NCI-H510A (cell line): ENCODE measurements at places on chromosomes 12 and 14.

DNA sequence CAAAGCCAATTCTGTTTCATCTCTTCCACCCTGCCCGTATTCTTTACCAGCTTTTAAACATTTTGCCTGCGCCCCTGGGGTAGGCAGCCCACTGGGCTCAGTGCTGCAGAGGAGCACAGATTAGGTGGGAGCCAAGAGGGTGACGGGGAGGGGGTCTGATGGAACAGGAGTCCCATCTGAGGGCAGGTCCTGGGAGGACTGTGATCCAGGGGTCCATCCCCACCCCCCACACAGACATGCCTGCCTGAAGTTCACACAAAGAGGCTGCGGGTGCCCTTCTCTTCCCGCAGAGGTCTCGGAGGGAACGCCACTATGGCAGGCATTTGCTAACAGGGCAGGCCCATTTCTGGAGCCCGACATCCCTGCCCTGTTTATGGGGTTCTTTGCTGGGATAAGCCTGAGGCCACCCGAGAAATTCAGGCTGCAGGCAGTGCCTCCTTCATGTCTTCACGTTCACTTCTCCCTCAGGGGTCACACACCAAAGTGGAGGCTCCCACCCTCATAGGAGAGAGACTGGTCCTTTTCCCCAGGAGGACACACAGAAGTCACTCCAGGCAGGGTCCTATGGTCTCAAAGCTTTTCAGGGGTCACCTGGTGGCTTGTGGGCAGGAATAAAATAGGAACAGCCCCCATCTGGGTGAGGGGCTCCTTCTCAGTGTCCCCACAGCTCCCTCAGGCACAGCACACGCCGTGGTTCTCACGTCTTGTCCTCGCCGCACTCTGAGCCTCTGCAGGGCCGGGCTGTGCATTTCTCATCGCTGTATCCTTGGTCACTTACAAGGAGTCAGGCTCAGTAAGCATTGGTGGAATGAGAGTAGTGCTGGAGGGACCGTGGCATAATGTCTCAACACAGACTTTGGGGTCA, 12.9 kb downstream of the VASH1 start:
- no peak for DNase-seq

DNA sequence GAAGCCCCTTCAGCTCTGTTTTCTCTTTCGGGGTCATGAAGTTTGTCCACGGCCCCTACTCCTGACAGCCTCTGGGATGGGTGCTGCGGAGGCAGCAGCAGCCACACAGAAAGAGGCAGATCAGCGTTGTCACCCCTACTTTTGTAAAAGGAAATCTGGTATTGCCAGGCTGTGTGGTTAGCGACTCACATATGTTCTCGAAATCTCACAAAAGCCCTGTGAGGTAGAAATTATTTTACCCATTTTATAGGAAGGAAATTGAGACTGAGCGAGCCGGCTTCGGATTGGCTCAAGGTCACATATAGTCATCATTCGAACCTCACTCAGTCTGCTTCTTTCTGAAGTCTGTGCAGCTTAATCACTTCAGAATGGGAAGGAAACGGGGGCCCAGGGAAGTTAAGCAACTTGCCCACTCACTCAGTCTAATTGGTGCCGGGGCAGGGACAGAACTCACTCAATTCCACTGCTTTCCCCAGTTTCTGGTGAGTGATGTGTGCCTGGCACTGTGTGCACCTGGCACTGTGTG, 1.1 kb upstream of the CKAP4 start:
- no peak for DNase-seq

GRCh38 chr14:61837336-61838229, 75.4 kb downstream of the SNAPC1 start:
- DNase-seq, result no peak

- DNase-seq, result no peak
Observed at GRCh38 chr12:55838361-55838760, 4.4 kb downstream of the MMP19 start.

- no peak for DNase-seq
Observed at GRCh38 chr12:94769776-94770759, 119.7 kb upstream of the TMCC3 start.

- DNase-seq, result no peak
Observed at GRCh38 chr12:93149229-93149628, 220.1 kb upstream of the EEA1 start.

DNA sequence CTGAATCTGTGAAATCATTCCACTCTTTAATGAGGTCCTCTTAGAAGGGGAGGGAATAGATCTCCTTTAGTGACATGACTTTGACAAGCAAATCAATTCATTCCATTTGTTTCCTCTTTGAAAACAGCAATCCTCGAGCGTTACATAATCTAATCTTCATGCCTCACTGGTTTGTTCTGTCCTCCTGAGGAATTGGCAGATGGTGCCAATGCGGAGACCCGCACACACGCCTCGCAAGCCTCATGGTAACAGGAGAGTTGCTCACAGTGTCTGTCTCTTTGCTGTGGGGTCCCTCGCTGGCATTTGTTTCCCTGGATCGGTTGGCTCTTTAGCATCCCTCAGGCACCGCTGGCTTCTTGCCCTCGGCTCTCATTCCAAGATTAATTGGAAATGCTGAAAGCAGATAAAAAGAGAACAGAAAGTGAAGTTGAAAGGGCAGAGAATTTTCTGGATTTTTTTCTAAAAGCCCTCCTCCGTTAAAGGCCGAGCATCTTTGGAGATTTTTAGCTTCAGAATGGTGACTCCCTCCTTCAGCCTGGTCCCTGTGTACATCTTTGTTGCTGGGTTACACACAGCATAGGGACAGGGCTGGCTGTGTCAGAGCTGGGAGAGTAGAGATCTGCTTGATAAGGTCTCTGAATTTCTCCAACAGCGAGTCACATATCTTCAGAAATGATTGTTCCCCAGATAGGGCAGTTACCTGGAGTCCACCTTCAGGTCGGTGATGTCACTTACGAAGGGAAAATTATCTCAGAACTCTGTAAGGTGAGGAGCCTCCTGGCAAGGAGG, 10.1 kb upstream of the CABP1 start:
- DNase-seq, result no peak

- DNase-seq, result no peak
Observed at GRCh38 chr12:27005495-27005894, 8.7 kb downstream of the TM7SF3 start.

DNA sequence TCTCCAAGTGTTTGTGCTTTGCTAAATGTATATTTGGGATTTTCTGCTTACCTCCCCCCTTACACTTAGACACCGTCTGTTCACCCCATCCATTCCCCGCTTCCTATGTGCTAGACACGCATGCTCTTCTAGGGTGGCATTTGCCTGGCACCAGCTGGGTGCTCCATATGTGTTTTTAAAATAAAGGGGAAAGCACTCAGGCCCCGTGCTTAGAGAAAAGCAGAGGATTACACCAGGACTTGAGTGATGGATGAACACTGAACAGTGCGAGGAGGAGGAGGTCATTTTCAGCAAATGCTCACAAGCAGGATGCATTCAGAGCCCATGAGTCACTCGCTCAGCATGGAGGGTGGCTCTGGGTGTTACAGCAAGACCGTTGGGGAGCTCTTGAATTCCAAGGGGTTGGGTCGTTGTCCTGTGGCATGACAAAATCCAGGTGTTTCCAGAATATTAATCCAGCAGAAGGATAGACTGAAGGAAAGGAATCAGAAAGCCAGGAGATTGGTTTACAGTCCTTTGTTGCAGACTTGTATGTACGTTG, 2.9 kb upstream of the BDKRB1 start:
- DNase-seq, result no peak

DNA sequence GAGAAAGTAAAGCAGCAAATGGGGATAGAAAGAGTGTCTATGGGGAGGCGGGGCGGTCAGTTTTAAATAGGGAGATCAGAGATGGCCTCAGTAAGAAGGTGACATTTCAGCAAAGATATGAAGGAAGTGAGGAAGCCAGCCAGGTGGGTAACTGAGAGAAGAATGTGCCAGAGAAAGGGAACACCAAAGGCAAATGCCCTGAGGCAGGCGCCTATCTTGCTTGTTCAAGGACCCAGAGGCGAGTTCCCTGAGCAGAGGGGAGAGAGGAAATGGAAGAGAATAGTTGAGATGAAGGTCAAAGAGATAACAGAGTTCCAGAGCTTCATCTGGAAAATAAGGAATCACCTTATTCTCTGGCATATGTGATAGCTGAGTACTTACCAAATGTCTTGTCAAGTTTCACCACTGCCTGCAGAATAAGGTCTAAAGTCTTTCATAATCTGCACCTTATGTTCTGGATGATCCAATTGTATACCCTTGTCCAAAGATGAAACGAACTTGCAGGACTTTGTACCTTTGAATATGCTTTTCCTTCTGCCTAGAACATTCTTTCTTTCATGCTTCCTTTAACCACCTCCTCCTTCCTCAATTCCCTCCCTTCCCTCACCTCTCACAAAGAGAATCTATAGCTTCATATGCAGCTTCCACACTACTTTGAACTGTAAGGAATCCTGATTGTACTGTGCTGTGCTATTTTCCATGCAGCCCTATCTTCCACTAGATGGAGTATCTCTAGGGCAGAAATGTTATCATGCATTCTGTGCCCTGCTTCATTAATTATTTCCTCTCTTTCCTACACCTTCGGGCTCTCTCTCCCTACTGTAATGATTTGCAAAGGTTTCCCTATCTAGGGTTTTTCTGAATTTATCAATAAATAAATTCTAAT, 38.5 kb downstream of the GNPTAB start:
- DNase-seq, result no peak

GRCh38 chr14:101876555-101876938, 87.8 kb upstream of the DYNC1H1 start:
- DNase-seq, result no peak

GRCh38 chr12:5505751-5506150, 73.8 kb downstream of the NTF3 start:
- no peak for DNase-seq

DNA sequence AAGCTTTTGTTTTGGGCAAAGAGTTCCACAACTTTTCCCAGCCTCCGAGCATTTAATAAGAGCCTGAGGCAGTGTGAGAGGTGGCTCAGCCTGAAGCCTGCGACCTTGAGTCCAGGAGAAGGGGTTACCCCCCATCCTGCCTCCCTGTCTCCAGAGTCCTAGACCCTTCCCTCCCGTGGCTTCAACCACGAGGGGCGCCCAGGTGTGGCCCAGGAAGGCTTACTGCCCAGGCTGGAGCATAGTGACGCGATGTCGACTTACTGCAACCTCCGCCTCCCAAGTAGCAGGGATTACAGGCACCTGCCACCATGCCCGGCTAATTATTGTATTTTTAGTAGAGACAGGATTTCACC, 641 bp downstream of the LRRC43 start:
- DNase-seq, result no peak

- DNase-seq, result no peak
Observed at GRCh38 chr12:62800707-62801400, 134.1 kb downstream of the PPM1H start.

- DNase-seq, result no peak
Observed at GRCh38 chr12:67665679-67666078, 17.1 kb downstream of the DYRK2 start.
